ENCODE measurements at places on chromosomes 6 and 20.

DNA sequence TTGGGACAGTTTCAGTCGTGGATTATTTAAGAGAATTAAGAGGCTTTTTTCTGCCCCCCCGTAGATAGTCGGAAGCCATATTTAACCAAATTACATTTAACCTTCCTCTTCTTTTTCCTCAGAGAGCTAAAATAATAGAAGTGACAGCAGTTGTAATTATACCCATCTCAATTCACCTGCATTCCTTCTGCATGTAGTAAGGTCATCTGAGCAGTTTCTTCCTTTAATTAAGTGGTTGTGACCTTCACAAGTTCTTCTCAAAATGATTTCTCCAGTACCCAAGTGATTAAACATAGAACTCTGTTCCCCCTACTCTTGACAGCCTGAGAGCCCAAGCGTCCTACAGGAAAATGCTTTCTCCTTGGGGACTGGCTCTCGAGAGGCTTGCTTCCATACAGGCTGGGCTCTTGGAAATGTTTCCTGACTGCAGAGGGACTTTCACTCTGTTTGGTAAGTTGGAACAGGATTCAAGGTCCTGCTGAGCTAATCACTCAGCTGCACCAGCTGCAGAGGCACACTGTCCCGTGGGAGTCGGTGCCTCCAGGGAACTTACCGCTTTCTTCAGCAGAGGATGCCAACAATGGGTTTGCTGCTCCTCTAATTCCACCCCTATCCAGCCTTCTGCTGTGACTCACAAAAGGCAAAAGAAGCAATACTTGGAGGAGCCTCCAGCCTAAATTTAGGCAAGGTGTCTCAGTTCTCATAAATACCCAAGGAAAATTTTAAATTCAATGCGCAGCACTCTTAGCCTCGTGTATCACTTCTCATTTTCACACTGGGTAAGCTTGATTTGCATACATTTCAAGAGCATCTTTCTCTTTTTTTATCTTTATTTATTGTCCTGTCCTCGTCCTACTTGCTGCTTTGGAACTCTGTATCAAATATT is 414.9 kb downstream of the KIF16B start:
- no peak for DNase-seq

GRCh38 chr20:10925767-10926166 is 252.0 kb upstream of the JAG1 start:
- no peak for DNase-seq

DNA sequence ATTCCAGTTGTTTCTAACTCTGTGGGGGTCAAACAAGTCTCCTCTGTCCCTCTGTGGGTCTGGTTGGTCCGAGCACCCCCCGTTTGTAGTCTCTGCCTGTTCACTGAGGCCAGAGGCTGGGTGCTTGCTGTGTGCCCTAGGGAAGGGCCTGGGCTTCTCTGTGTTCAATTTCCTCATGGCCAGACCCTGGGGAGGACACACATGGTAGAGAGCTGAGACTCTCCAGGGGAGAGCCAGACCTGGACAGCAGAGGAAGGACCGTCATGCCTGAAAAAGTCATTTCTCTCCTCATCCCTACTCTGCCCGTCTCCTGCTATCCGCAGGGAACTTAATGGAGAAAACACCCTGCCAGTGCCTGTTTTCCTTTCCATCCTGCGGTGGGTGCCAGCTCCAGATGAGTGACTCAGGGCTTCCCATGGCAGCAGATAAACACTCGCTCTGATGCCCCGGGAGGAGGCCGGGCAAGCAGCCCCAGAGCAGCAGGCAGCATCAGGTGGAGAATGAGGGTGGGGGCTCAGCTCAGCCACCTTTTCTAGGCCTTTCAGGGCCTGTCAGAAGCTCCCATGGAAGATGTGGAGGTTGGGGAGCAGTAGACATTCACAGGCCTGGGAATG is 51.9 kb downstream of the SNAI1 start:
- DNase-seq, result no peak

DNA sequence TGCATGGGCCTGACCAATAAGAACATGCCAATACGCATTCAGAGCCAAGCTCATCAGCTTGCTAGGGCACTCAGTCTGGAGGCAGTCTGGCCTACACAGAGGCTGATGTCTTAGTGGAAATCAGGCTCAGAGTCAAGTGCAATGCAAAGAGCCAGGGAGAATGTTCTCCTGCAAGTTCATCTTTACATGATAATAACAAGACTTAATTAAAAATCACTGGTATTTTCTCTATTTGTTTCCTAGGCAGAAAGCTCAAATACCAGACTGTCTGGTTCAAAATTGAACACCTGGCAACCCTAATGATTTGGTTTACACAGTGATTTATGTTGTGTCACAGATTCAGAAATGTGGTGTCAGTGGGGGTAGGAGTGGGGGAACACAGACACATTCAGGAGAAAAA is 689.3 kb upstream of the FLRT3 start:
- no peak for DNase-seq

DNA sequence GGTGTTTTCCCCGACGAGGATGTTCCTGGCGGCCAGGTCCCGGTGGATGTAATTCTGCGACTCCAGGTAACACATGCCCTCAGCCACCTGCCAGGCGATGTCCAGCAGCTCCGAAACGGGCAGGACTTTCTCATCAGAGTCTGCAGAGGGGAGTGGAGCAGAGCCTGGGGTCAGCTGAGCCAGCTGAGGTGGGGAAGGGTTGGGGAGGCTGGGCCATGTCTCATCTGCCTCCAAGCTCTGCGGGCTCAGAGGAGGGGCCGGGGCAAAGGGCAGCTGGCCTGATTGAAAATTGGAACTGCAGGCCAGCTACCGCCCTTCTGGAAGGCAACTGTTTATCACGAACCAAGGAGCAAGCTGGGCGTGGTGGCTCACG is 6.4 kb downstream of the PTK6 start:
- no peak for DNase-seq

- no peak for DNase-seq
These were observed 105.0 kb upstream of the BEND6 start for GRCh38 chr6:56849896-56850295.

GRCh38 chr6:44064089-44064947 is 62.9 kb downstream of the MRPL14 start:
- DNase-seq, result no peak

GRCh38 chr20:20366551-20366875 is 1.4 kb upstream of the INSM1 start:
- DNase-seq, result no peak

- no peak for DNase-seq
These were observed 2.4 kb downstream of the SNAI1 start for GRCh38 chr20:49985157-49985556.

GRCh38 chr6:110731196-110731595 is 84.1 kb downstream of the CDK19 start:
- DNase-seq, result no peak

DNA sequence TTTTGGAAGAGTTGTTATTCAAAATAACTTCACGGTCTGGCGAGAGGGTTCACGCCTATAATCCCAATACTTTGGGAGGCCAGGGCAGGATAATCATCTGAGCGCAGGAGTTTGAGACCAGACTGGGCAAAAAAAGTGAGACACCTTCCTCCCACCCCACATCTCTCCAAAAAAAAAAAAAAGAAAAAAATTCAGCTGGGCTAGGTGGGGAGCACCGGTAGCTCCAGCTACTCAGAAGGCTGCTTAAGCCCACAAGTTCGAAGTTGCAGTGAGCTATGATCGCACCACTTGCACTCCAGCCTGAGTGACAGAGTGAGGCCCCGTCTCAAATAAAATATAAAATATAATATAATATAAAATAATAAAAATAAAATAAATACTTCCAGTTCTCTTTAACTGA is 10.4 kb downstream of the OR2B2 start:
- DNase-seq, result no peak

DNA sequence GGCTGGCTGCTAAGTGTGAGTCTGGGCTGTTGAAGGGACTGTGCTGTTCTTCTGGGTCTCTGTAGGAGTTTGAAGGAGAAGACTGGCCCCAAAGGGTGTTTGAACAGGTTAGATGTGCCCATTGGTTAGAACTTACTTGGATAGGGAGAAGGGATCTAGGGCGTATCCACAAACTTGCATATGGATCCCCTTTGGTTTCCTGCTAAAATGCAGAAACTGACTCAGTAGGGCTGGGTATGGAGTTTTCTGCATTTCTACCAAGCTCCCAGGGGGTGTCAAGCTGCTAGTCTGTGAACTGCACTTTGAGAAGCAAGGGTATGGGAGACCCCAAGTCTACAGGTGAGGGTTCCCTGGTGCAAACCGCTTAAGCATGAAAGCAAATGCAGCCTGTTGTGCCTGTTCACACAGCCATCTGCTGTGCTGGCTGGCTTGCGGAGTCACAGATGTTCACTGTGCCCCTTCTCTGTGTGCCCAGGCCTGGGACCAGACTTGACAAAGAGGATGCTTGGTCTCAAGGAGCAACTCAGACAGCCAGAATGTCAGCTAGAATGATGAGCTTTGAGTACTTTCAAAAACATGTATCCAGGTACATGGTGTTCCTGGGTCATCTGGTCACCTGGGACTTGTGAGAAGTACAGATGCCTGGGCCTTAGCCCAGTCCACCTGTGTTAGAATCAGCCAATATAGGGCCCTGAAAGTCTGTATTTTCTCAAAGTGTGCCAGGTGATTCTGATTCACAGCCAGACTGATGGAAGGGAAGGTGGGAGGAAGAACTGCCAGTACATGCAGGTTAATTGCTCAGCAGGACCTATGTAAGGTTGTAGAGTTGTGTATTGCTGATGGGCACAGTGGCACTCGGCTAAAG is 7.4 kb downstream of the PPP1R16B start:
- DNase-seq, result no peak

- DNase-seq, result no peak
These were observed 83.0 kb downstream of the MAP7 start for GRCh38 chr6:136467186-136467585.

- DNase-seq, result no peak
These were observed 34.4 kb upstream of the ASF1A start for GRCh38 chr6:118859517-118860064.

DNA sequence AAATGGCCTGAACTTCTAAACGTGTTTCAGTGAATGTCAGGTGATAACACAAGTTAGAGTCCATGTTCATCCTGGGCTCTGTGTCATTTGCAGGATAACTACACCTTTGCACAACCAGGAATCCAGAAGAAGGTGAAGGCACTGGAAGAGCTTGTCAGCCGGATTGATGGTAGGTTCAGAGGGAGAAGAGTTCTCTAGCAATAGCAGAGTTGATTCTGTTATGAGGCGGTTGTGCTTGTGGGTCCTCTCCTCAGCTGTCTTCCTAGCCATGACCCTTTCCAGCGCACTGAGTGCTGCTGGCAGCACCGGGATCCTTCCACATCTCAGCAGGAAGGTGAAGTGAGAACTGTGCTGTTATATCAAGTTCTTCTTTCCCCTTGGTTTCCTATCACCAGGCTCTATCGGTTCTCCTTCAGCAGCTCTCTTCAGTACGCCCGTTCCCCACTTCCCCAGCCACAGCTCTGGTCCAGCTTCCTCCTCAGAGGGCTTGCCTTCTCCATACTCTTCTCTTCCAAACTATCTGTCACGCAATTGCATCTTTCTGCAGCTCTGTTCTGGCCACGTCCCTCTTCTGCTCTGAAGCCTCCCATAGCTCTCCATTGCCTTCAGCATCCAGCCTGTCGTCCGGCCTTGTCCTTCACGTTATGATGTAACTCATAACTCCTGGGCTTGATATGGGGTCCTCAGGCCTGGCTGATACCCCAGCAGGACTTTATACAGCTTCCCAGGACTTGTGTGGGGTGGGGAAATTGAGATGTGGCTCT is 39.9 kb upstream of the RNF8 start:
- no peak for DNase-seq

GRCh38 chr20:38751360-38751976 is 3.2 kb downstream of the ACTR5 start:
- DNase-seq, result no peak

DNA sequence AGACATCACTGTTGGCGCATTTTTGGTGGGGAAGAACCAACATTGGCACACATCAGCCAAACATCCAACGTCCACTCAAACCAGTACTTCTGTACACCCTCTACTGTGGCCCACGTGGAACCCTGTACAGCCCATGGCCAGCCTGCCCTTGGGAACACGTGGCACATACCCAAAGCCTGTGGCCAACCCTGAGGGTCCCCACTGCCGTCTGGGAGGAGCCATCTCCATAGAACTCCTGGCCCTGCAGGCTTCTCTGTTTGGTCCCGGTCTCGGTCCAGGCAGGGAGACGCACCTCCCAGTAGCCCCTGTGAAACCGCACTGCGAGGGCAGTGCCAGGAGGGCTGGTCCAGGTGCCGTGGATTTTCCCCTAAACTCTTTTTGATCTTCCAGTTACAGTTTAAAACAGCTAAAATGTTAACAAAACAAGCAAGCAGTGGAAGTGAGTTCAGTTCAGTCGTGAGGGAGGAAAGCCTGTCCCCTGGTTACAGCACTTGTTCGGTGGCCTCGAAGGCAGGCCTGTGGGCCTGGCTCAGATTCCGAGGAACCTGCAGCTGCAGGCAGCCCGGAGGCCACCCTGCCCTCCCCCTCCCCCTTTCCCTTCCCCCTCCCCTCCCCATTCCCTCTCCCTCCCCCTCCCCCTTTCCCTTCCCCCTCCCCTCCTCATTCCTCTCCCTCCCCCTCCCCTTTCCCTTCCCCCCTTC is 233.7 kb downstream of the DLL1 start:
- no peak for DNase-seq

- no peak for DNase-seq
These were observed 661 bp upstream of the HEBP2 start for GRCh38 chr6:138403324-138403800.

GRCh38 chr20:61954276-61955021 is 111.2 kb downstream of the TAF4 start:
- DNase-seq, result no peak

- DNase-seq, result no peak
These were observed 37.5 kb downstream of the DLGAP4 start for GRCh38 chr20:36343641-36344040.

- DNase-seq, result no peak
These were observed 29.1 kb downstream of the TRAM2 start for GRCh38 chr6:52547647-52548352.

- DNase-seq, result no peak
These were observed 142.7 kb upstream of the EXOC2 start for GRCh38 chr6:835476-836160.

DNA sequence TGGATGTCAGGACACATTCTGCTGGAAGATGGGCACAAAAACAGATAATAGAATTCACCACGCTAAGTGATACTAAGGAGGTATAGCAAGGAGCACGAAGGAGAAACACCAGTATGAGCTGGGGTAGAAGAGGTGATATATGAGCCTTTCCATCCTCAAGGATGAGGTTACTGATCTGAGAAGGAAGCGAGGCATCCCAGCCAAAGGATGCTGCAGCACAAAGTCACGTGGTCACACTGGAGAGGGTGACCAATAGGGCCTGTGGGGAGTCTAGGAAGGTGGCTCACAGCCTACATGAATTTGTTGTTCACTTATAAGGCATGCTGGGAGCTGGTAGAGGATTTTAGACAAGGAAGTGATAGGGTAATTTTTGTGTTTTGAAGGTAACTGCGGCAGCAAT is 1.4 kb downstream of the GINS1 start:
- DNase-seq, result no peak

DNA sequence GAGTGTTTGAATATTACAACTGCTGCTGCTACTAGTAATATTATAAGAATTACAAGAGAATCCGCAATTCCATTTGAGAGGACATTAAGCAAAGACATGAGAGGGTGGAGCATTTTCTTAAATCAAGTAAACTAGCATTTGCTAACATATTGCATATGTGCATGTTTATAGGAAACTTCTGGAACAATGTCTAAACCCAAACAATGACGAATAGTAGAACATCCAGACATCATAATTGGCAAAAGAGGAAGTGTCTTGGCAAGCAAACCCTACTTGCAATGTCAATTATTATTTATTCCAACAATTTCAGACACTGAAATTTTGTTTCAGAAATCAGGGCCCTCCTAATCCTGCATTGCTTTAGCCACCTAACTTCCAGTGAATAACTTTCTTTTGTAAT is 1155.3 kb upstream of the GJE1 start:
- DNase-seq, result no peak

GRCh38 chr6:100565439-100566104 is 100.9 kb upstream of the SIM1 start:
- DNase-seq, result no peak
